Hippocampal formation (tissue), 2 donors: ENCODE measurements at places on chromosomes 12 and 14.

DNA sequence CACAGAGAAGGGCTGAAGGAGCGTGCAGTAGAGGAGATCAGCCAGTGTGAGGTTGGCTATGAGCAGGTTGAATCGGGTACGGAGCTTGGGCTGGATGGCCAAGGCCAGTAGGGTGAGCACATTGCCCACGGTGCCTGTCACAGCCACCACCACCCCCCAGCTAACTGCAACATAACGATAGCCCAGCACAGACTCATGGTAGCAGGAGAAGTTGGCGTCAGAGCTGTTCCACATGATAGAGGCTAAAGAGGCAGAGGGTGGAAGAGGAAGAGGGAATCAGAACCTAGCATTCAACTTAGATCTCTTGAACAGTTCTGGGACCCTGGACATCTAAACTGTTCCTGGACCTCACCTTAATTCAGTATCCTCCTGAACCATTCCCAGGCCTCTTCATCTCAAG, 668 bp downstream of the GPR84 start:
- DNase-seq: no peak

- no peak for DNase-seq
Measured at GRCh38 chr12:119457271-119457670, 122.7 kb downstream of the CCDC60 start.

DNA sequence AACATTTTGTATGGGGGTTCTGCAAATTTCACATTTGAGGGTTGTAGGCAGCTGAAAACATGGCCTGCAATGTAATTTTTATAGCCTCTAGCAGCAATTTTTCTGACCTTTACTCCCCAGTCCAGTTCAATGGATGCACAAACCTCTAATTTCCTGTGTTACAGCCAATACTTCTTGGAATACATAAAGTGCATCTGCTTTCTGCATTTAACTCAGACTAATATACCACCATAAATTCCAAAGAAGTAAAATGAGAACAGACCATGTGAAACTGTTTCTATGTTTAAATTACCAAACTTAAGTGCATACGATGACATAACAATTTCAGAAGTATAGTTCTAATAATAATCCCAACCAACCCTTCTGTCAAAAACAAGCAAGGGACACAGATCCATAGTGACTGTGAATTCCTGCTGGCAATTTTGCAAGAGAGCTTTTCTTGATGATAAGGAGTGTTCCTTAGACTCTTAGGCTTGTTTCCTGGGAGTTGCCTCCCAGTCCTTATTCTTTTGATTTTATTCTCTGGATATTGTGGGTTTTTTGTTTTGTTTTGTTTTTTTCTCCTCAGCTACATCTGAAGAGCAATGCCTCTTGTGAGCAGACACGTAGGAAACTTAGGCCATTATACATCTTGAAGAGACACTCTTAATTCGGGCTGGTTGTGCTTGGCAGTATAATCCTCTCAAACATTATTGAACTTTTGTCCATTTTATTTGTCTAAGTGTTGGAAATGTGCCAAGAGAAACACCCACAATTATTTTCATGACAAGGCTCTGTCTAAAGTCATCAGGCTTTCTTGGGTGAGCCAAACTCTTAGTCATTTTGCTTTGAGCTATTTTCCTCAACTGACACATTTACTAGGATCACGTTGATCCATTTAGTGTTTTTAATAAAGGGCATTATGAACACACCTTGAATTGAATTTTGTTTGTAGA, 51.3 kb upstream of the RERGL start:
- no peak for DNase-seq

DNA sequence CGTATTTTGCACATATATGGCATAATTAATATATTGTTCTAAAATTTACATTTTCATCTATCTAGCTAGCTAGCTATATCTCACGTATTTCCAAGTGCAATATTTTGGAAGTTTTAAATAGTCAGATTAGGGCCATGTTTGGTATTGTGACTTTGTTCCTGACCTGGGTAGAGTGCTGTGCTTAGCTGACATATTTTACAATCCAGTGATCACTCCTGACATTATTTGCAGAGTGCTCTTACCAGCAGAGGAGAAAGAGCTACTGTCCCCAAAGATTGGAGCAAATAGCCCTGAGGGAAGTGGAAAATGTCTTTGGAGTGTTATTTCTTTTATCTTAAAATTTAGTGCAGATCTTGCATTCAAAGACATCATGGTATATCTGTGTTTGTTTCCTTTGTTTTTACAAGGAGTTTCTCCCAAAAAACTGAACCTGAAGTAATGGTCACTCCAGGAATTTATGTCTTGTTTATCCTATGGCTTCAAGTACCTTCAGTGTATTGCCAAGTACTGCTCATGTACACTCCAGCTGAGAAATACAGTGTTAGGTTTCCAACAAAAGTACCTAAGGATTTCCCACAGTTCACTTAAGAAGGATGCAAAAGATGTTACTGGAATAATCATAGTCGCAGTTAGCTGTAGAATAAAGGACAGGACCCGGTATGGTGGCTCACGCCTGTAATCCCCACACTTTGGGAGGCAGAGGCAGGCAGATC, 49.4 kb upstream of the PSMA6 start:
- DNase-seq: no peak

GRCh38 chr14:85487215-85487614, 42.7 kb upstream of the FLRT2 start:
- DNase-seq: no peak

GRCh38 chr12:2696136-2696535, 98.6 kb upstream of the FKBP4 start:
- DNase-seq: no peak

GRCh38 chr12:100450735-100451134, 22.9 kb upstream of the NR1H4 start:
- DNase-seq: no peak

- no peak for DNase-seq
Measured at GRCh38 chr12:85527192-85527591, 247.2 kb downstream of the ALX1 start.

GRCh38 chr12:52164624-52165023, 27.2 kb downstream of the KRT80 start:
- DNase-seq: no peak

GRCh38 chr12:121036810-121037326, 2.2 kb downstream of the OASL start:
- DNase-seq: no peak

GRCh38 chr12:95614390-95614982, 63.2 kb upstream of the USP44 start:
- DNase-seq: no peak

GRCh38 chr12:49887536-49888401, 15.9 kb downstream of the FAIM2 start:
- DNase-seq: no peak

DNA sequence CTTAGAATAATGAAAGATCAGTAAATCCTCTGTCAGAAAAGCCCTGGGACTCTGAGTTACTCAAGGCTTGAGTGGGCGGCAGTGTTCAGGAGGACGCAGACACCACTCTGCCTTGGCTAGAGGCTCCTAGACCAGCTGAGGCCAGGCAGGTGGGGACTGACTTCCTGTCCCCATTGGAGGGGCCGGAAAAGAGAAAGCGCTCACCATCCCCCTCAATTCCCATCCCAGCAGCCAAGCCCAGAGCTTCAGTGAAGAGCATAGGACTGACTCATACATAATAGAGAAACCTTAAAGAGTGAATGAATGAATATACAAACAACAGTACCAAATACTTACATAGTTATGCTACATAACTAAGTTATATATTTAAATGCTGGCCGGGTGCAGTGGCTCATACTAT, 62.0 kb downstream of the PLEKHG7 start:
- no peak for DNase-seq

DNA sequence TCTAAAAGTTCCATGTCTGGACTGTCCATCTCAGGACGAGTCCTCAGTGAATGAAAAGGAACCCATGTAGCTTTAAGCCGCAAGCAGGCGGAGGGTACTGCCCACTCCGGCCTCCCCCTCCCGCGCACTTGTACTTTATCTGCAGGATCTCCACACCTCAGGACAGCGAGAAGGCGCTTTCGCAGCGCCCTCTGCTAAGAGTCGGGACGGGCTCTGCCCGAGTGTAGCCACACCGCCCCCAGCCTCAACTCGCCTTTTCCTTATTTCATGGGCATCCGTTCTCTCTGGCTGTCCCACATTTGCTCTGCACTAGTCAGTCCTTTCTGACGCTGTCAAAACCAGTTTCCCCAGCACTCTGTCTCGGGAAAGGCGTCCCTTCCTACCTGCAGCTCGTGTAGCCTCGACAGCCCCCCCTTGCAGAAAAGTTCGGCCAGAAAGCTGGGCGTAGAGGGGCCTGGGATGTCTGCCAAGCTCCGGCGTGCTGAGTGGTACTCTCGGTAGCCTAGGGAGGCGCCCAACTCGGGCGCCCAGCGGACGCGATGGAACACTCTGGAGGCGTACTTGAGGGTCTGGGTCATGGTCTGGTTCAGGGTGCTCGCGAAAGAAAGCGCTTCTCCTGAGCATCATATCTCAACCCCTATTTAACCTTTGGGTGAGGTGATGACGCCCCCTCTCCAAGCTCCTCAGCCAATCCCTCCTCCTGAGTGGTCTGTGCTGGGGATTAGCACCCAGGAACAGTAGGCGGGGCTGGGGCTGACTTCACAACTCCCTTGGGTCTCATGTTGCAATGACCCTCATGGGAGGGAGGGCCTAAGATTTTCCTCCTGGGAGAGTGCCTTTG, at the start of gene CYP27B1:
Gene CYP27B1 (minus strand): TSS at position 615 of the 841 bp plus-strand sequence. CDS start 37 bp downstream, at position 578.
- no peak for DNase-seq

- no peak for DNase-seq
Measured at GRCh38 chr12:120656008-120656407, 15.6 kb downstream of the CABP1 start.

- DNase-seq: no peak
Measured at GRCh38 chr12:6840330-6840729, 395 bp upstream of the GNB3 start.

DNA sequence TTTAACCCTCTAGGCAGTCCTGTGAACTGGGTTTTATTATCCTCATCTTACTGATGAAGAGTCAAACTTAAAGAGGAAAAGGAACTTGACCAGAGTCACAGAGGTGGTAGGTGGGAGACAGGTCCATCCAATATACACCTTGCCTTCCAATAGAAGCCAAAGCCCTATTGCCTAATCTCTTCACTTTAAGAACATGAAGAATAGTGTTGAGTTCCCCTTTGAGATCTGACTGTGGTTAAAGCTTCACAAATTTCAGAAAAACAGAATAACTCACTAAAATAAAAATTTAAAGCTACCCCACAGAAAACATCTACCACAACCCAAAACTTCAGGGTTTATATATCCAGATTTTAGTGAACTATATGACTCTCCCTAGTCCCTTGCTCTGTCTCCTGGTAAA, 115.4 kb downstream of the ETV6 start:
- no peak for DNase-seq

GRCh38 chr12:98724384-98725155, 79.5 kb downstream of the APAF1 start:
- DNase-seq: no peak

- no peak for DNase-seq
Measured at GRCh38 chr12:123720141-123720814, 8.1 kb downstream of the ATP6V0A2 start.

- DNase-seq: no peak
Measured at GRCh38 chr14:77457115-77457521, 283 bp downstream of the VIPAS39 start.
